ENCODE measurements at places on chromosomes 7 and 10.

- DNase-seq: no peak
These were observed 350.7 kb upstream of the MBL2 start for GRCh38 chr10:53123311-53123710.

- DNase-seq: no peak
These were observed 931 bp downstream of the SH2D4B start for GRCh38 chr10:80538481-80539185.

DNA sequence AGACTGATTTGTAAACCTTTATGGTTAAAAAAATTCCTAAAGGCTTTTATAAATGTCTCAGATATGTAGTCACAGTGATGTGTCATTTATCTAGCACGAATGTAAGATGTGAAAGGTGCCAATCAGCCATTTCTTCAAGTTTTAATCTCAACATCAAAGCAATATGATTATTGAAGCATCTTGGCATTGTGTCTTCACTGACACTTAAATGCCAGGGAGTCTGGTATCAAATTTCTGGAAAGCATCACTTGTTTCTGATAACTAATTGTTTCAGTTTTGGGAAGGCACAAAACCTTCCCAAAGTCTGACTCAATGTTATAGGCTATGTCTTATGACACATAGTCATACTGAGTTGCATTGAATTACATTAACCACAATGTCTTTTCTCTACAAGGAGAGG, 492.0 kb upstream of the CNTNAP2 start:
- no peak for DNase-seq

DNA sequence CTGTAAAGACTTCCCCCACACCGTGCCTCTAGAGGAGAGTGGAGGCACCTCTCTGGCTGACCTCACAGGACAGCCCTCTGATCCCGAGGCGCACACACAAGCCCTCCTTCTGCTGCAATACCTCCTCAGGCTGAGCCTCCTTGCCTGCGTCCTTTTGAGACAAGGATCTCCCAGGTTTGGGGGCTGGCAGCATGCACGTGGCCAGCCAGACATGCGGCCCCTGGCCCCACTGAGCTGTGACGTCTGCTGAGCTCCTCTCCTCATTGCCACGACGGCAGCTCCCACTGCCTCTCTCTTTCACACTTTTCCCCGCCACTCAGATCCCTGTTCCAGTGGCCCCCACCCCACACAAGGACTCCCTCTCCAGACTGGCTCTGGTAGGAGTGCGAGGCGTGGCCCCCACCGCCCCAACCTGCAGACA, 12.2 kb upstream of the DNAAF5 start:
- no peak for DNase-seq

DNA sequence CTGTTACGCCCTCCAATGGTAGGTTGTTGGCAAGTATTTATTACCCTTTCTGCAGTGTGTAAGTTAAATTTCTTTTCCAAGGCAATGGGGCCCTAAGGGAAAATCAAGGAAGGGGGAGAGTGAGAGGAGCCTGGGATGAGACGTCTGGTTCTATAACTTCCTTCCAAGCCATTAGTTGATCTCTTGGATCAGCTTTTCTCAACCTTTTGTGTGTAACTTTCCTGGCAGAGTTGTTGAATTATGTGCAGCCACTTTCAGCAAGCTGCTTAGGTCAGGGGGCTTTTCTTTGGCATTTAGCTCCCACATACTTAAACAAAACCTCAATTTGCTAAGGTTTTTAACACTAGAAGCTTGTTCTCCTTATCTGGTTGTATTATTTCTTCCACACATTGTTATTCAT, 127.1 kb downstream of the NXPH1 start:
- no peak for DNase-seq

Measured in RPMI8226 (cell line).